ENCODE measurements at places on chromosomes 2 and 18.

- DNase-seq: no peak
Measured at GRCh38 chr2:187057466-187057865, 208.5 kb upstream of the ZSWIM2 start.

GRCh38 chr18:52289392-52289791 is 50.6 kb upstream of the DCC start:
- no peak for DNase-seq

- DNase-seq: no peak
Measured at GRCh38 chr2:114714313-114714712, 271.9 kb downstream of the DPP10 start.

- no peak for DNase-seq
Measured at GRCh38 chr2:131034122-131035051, 58.9 kb downstream of the FAM168B start.

- DNase-seq: peak; percentile 11
Measured at GRCh38 chr2:165745916-165746315, 48.1 kb downstream of the GALNT3 start.

DNA sequence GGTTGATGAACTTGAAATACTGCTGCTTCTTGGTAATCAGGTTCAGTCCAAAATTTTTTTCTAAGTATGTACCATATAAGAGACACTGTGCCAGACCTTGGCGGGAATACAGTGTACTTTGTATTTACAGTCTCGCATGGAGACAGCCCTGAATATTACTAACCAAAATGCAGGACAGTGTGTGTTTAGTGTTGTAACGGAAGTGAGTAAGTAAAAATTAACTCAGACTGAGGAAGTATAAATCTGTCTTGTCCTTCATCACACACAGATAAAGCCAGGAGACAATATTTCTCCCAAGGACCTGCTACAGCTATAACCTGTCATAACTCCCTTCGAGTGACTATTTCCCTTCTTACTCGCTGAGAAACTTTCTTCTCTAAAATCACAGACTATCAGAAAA is 76.9 kb downstream of the ACTR3 start:
- DNase-seq: no peak

- DNase-seq: no peak
Measured at GRCh38 chr2:190762566-190762965, 113.7 kb downstream of the NAB1 start.

- DNase-seq: no peak
Measured at GRCh38 chr2:138087751-138088593, 123.7 kb downstream of the HNMT start.

- DNase-seq: peak; percentile 16
Measured at GRCh38 chr18:2146092-2146491, 425.2 kb downstream of the METTL4 start.

DNA sequence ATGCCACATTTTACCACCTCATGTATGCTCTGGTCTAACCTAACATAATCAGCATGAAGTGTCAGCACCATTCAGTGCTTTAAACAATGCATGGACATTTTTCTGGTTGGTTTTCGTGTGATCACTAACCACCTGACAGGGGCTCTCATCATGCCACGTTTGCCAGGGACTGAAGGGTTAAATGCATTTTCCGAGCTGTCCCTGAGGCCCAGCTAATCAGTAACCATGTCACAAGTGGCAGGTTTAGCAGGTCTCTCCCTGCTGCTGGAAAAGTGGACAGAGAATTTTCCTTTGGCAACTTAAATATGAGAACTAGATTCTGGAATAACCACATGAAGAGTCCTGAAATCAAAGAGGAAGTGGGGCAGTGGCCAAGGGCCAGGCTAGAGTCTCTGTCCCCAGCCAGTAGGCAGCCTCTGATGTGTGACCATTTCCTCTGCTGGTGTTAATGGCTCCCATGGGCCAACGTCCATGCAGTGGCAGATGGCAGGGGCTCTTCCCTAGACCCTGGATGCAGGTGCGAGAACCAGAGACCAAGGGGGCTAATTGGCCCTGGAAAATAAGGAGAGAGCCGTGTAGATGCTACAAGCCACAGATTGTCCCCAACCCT is 69.5 kb downstream of the TPGS2 start:
- DNase-seq: no peak

DNA sequence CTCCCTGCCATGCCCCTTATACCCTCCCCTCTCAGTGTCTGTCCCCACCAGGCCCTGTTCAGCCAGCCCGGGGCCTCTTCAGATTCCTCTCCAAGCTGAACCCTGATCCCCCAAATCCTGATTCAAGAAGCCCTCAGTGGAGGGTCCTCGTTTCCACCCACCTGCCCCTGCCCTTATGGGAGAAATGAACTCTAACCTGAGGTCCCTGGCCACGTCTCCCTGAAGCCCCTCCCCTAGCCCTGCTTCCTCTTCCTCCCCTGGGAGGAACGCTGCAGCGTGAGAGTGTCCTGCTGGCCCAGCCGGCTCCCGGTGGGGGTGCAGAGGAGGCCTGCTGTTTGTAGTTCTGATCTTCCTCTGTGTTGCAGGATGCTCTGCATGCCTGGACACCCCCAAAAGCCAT is 56.7 kb upstream of the GLI2 start:
- DNase-seq: no peak

GRCh38 chr2:238793801-238794449 is 54.0 kb upstream of the TWIST2 start:
- DNase-seq: no peak

GRCh38 chr18:39596891-39597290 is 2031.3 kb upstream of the CELF4 start:
- no peak for DNase-seq

DNA sequence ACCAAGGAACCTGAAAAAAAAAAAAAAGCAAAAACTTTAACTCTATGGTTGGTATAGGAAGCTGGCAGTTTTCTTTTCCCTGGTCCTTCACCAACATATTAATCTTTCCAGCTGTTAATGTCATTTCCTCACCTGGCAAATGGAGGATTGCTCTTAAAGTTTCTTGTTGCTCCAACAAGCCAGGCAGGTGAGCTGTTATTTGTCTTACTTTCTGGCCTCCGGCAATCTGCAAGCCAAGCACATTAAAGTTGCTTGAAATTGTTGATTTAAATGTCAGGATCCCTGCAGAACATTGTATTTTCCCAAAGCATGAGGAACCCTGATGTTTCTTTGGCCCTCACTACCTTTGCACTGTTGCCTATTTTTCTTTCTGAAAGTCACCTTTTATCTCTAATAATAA is 664.9 kb downstream of the METTL4 start:
- no peak for DNase-seq

DNA sequence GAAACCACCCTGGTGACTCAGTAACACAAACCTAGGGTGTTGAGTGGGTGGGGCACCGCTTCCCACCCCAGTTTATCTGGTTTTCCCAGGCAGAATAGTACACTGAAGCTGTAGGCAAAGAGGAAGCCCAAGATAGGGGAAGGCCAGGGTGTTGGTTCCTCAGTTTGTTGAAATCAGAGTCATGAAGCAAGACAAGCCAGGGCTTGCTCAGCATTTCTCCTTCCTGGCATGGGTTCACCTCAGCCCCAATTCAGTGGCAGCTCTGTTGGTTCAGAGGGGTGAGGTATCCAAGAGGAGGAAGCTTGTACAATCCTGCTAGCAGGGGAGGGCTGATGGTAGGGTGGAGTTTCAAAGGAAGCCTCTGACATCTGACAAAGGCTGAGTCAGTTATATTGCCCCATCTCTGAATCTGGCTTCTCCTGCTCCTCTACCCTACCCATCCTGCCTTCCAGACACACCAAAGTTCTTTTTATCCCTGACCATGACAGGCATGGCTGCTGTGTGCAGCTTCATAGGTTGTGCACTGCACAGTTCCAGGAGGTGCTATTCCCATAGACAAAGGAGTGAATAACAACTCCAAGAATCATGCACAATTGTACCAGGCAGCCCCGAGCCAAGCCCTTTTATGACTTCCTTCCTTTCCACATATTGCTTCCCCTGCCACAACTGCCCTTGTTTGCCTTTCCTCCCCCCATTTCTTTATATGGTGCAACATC is 24.9 kb upstream of the RAB10 start:
- DNase-seq: peak; percentile 40

GRCh38 chr2:236554629-236555282 is 14.9 kb upstream of the ACKR3 start:
- no peak for DNase-seq

GRCh38 chr2:240320204-240320993 is 115.1 kb upstream of the GPC1 start:
- peak; percentile 88 for DNase-seq

DNA sequence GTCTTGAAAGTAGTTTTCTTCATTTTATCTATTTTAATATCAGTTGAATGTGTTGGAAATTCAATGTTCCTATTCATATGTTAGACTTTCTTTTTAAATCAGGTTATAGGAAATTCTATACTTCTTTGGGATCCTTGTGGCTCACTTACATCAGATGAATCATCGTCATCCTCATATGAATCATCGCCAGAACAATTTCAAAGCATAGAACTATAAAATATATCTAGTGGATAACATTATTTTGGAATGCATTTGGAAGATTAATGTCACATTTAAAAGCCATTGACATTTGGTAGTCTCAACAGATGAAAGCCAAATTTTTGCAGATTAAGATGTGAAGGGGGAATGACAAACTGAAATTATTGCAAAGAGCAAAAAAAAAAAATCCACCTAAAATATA is 94.1 kb downstream of the FAM161A start:
- DNase-seq: peak; percentile 49

DNA sequence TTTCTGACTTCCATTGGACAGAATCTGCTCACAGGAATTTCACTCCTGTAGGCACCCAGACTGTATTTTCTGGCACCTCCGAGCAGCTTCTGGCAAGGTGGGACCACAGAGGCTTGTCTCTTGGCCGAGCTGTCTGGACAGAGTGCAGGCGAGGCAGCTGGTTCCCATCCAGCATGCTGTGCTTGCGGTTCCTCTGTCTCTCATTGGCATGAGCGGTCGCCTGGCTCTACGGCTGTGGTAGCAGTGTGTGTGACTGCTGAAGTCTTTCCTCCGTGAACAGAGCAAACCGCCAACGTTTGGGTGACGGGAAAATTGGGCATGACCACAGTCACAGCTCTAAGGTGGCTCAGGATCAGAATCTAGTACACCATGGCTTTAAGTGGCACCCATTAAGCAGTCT is 411.7 kb upstream of the NETO1 start:
- DNase-seq: peak; percentile 60

GRCh38 chr2:5984273-5984655 is 292.1 kb downstream of the SOX11 start:
- DNase-seq: no peak

DNA sequence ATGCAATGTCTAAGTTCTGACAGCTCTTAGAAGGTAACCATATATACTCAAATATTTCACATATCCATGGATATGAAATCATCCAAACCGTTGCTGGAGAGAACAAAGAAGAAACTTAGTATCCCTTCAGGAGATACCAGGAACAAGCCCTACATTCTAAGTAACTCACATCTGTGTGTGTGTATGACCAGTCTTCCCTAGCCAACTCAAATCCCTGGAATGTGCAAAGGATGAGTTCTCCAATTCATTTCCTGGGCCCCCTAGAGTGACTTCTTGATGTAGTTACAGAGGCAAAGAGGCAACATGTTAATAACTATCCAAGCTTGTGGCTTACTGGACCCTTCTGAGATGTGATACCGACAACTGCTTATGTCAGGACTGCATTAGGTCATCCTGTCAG is 20.1 kb downstream of the TPGS2 start:
- DNase-seq: peak; percentile 47

- peak; percentile 37 for DNase-seq
Measured at GRCh38 chr18:45792506-45793263, 32.8 kb upstream of the SIGLEC15 start.

DNA sequence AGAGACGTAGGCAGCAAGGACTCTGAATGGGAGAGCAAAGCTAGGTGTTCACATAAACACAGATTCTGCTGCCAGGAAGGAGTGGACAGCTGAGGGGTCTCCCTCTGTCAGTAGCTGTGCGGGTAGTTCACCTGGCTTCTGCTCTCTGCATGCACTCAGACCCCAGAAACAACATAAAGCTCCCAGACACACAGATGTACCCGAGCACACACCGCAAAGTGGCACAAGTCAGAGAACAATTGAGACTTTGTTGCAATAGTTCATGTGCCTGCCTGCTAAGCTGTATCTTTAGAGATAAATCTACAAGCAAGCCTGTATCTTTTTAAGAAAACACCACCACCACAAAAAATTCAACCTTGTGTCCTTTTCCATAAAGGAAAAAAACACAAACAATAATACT is 420.0 kb upstream of the ST6GAL2 start:
- DNase-seq: no peak

DNA sequence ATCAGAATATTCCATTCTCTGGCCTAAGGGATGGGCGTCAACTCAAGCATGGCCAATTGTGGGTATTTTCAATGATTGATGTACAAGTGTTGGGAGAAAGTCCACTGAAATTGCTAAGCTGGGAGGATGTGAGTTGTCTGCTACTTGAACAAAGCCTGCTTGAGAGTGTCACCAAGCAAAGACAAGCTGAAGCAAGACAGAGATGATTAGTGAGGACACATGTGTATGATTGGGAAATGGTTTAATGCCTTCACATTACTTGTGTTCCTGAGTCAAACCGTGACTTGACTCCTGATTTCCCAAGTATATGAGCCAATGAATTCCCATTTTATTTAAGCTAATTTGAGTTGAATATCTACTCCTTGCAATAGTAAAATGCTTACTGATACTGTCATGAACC is 23.7 kb upstream of the NRP2 start:
- no peak for DNase-seq

GRCh38 chr18:42824178-42824577 is 291.3 kb downstream of the RIT2 start:
- DNase-seq: no peak

- no peak for DNase-seq
Measured at GRCh38 chr2:114156366-114157056, 266.6 kb downstream of the ACTR3 start.

DNA sequence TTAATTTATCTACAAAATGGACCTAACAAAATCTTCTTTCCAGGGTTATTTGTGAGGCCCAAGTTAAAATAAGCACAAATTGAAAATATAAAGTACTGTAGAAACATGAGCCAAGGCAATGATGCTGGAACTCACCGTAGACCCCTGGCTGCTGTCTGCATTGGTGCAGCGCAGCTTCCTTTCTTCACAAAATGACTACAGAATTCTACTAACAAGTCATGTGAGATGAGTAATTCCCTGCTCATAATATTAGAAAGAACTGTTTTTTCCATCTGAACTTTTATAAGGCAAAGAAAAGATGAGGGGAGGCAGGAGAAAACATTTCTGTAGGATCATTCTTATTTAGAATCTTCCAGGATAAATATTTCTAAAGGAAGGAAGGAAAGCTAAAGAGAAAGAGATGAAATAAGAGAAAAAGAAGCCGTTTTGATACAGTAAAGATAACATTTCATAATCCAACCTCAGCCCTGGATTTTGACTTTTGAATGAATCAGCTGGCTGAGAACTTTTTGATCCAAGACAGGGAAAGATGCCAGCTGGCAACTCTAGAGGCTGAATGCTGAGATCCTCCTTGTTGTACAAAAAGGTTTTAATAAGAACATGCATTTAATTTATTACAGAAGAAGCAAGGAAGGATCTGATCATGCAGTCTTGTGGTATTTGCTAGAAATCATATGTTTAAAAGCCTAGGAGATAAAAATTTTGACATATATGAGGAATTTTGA is 183.9 kb upstream of the KLHL14 start:
- DNase-seq: peak; percentile 50

- no peak for DNase-seq
Measured at GRCh38 chr2:214482728-214483127, 71.9 kb downstream of the VWC2L start.

- DNase-seq: no peak
Measured at GRCh38 chr2:236823041-236823629, 253.5 kb downstream of the ACKR3 start.
